IMR-90 (cell line): ENCODE measurements at places on chromosomes 5 and 9. TPM values are rescaled to one million over a fixed set of nuclear protein-coding genes. Genes with fewer than 3 reads are reported as not detected.

GRCh38 chr5:132313366-132313765, 19.2 kb downstream of the SLC22A4 start:
- peak; percentile 61 for DNase-seq

GRCh38 chr5:135287551-135287950, 111.5 kb downstream of the MACROH2A1 start:
- DNase-seq: no peak

The MEIKIN gene
- not detected in 2 replicates for total RNA-seq

The TSLP gene
- total RNA-seq: 0.28 and 0.54 TPM in 2 replicates

The TMEM252 gene
- total RNA-seq: not detected in 2 replicates

The TAS2R1 gene
- total RNA-seq: not detected in 2 replicates

- DNase-seq: peak; percentile 73
Observed at GRCh38 chr9:96661711-96662110, 6.6 kb upstream of the PRXL2C start.

- DNase-seq: peak; percentile 85
Observed at GRCh38 chr5:159878988-159879471, 37.3 kb upstream of the ADRA1B start.

- DNase-seq: no peak
Observed at GRCh38 chr5:24855485-24855884, 210.7 kb upstream of the CDH10 start.

The SPINK6 gene
- not detected in 2 replicates for total RNA-seq

DNA sequence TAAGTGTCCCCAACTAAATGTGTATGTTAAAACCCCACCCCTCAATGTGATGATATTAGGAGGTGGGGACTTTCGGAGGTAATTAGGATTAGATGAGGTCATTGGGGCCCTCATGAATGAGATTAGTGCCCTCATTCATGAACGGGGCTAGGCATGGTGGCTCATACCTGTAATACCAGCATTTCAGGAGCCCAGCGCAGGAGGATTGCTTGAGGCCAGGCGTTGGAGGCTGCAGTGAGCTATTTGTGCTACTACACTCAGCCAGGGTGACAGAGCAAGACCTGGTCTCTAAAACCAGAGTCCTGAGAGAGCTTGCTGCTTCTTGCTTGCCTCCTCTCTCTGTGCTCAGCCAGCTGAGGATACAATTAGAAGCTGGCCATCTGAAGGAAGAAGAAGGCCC, 62.1 kb upstream of the HSPA9 start:
- no peak for DNase-seq

DNA sequence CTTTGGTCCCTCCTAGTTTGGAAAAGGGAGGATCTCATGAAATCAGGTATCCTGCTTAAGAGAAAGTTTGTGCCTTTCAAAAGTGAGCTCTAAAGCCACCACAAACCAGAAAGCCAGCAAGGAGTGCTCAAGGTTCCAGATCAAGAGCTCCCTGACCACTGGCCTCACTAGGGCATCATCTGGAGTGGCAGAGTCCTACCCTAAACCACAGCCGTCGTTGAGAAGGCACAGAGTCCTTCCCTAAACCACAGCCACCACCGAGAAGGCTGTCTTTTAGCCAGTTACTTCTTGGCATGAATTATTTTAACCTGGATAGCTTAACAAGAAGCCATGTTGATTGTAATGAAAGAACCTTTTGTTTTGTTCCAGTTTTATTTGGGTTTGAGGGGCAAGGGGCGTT, 102.9 kb downstream of the FRMD3 start:
- no peak for DNase-seq

DNA sequence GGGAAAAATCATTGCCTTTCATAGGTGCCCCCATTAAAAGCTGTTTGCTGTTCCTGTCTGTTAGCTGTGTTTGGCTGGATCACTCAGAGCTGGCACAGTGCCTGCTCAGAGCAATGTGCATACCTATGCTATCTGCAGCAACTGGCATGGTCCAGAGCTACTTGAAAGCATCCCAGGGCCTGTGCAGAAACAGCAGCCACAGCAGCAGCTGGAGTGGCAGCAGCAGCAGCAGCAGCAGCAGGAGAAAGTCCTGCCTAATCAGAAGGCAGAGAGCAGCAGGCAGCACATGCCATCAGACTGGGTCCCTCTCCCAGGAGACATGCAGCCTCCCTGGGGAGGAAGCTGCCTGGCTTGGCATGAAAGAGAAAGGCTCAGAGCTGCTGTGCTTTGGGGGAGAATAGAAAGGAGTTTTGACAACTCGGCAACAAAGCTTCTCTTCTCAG, 243.8 kb upstream of the WWC1 start:
- DNase-seq: no peak

The PAEP gene
- not detected in 2 replicates for total RNA-seq

The KIF3A gene
- 4.3 and 9.4 TPM in 2 replicates for total RNA-seq

DNA sequence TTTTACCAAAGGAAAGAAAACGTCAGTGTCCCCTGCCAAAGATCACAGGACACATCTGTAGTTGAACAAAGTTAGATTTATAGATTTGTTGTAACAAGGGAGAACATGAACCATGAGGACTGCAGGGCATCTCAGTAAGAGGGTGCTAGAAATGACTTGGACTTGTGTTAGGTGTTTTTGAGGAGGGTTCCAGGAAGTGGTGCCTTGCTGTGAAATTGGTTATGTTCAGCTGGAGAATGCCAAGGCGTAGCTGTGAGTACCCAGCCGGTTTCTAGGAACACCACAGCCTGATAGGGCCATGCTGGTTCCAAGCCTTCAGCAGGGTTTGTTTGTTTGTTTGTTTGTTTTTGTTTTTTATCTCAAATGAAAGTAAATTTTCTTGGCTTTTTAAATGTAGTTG, 5.3 kb downstream of the SPEF2 start:
- DNase-seq: no peak

- DNase-seq: no peak
Observed at GRCh38 chr9:14089051-14089803, 224.7 kb downstream of the NFIB start.

- DNase-seq: no peak
Observed at GRCh38 chr9:89437772-89438171, 60.1 kb downstream of the SEMA4D start.

DNA sequence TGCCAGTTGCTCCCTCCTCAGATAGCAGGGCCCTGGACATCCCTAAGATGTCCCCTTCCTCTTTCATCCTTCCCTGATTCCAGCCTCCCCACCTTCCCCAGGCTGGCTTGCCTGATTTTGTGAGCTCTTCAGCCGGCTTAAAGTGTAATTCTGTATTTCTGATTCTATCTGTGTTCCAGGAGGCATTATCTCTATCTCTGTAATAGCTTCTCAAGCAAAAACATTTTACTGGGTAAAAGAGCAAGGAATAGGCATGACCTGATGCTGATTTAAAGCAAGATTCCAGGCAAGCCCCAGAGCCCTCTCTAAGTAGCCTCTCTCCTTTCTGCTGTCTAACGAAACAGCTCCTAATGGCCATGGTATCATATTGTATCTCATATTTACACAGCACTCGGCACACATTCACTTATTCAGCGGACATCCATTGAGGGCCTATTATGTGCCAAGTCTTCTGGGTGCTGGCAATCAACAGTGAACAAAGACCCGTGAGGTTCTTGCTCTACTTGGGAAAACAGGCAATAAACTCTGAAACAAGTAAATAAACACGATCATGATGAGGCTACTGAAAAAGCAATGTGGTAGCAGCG, 100.9 kb upstream of the MSX2 start:
- no peak for DNase-seq

DNA sequence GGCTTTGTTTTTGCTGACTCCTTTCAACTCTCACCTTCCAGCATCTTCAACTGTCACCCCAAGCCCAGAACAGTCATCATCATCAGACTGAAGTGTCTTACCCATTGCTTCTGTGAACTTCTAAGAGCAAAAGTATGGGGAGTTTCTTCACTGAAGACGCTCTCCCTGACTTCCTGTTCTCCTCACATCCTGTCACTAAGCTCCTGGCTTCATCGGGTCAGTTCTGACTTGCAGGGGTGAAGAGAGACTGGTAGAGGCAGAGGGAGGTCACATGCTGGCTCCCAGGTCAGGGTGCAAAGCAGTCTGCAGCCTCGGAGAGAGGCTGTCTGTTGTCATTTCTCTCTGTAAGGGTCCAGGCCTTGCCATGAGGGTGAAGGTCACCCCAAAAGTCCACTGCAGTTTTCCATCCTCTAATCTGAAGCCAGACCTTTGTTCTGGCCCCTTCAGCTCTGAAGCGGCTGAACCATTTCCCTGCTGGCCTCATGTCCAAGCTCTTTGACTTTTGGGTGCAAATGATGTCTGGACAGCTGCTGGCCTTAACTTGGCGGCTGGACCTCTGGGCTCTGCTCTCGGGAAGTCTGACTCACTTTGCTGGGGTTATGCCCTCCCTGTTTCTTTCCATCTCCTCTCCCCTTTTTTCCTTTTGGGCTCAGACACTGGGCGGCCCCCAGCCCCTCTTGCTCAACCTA, 305.0 kb downstream of the RAB3C start:
- peak; percentile 11 for DNase-seq

GRCh38 chr5:68446487-68446894, 230.9 kb downstream of the PIK3R1 start:
- no peak for DNase-seq

The LPAR1 gene
- 260 and 315 TPM in 2 replicates for total RNA-seq

- DNase-seq: peak; percentile 89
Observed at GRCh38 chr5:30894811-30895210, 298.7 kb upstream of the CDH6 start.

DNA sequence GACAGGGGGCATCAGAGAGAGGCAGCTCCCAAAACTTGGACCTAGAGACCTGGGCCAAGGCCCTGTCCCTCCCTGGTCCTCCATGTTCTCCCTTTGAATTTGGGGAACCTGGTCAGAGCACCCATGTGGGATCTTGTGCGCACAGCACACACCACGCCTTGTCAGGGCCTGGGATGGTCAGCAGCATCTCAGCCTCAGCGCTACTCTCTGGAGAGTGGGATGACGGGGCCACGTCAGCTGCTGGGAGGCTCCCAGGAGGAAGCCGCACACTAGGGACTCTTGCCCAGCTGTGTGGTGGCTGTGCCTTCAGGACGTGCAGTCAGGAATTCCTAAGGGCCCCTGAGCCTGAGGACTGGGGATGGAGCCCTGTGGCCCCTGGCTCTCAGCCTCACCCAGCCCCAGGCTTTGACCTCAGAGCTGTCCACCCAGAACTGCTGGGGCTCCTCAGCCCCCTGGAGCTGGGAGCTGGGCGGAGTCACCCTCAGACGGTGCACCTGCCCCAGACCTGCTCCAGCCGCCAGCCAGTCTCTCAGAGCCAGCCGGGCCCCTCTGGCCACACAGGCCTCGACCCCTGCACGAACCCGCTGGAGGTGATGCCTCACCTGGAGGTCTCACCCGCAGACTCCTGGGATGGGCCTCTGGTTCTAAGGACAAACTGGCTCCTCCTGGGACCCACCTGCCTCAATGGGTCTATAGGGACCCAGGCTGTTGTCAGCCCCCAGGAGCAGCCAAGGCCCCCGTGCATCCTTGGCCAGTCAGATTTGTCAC, 38.3 kb upstream of the EGFL7 start:
- DNase-seq: no peak

- no peak for DNase-seq
Observed at GRCh38 chr9:21082671-21083070, 4.9 kb upstream of the IFNB1 start.

- DNase-seq: no peak
Observed at GRCh38 chr9:133742251-133742650, 4.1 kb upstream of the SARDH start.

The HSPB3 gene
- total RNA-seq: 0.54 TPM in 1 of 2 replicates, not detected in the other

DNA sequence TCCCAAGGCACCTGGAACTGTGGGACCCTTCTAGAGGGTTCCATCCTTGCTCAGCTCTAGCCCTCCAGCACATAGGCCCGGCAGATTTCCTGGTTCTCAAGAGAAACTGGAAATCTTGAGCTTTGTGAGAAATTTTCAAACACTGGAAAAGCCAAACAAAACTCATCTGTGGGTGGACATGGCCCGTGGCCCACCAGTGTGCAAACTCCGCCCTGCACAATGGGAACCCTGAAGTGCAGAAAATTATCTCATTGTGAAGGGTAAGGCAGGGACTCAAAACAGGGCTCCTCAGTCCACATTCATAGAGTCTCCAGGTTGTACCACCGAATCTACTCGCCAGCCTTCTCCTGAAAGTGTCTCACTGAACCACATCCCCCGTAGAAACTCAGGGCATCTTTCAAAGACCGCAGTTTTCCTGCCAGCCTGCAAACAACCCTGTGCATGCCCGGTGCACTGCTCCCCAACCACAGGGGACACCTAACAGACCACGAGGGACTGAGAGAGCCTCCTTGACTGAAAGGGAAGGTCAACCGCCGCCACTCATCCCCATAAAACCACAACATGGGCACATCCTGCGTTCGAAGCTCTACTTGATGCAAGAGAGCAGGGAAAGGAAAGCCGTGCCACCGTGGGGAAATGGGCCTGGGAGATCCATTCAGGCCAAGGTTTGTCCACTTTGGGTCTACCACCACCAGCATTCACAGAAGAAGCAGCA, 18.1 kb downstream of the ADAMTS2 start:
- no peak for DNase-seq

The TRIM41 gene
- 5.9 and 6.9 TPM in 2 replicates for total RNA-seq

DNA sequence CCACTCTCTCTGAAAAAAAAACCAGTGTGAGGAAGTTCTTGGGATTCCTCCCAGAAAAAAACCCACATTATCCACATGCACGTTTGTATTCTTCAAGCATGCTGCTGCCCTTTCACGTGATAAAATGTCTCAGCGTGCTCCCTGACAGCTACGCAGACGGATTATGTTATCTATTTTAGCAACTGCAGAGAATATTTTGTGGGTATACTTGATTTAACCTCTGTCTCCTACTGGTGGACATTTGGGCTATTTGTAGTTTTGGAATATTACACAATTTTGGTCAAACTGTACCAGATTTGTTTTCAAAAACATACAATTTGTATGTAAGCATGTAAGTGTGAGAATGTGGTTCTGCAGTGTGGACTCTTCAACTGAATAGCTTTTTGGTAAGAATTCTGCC, 10.7 kb downstream of the PRRC2B start:
- DNase-seq: peak; percentile 46

DNA sequence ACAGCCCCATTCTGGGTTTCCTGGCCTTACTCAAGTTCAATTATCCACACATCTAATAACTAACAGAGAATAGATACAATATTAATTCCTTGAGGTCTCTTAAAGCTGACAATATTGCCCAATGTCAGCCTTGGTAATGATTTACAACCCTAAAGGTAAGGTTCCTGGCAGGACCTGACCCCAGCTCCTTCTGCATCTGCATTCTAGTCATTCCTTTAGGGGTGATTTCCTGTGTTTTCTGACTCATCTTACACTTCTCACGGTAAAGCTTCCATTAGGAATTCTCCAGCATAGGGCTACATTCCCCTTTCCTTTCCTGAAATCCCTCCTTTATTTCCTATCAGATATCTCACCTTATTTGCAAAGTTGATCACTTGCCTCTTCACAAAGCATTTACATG, 9.3 kb downstream of the HAVCR1 start:
- no peak for DNase-seq
